Stimulated activated CD4-positive, alpha-beta T cell treated with anti-CD3 and anti-CD28 coated beads, Interleukin-1b, Interleukin-23, amount 100 ng/mL, for 1 hour (primary cell): ENCODE measurements at places on chromosomes 6 and 20.

DNA sequence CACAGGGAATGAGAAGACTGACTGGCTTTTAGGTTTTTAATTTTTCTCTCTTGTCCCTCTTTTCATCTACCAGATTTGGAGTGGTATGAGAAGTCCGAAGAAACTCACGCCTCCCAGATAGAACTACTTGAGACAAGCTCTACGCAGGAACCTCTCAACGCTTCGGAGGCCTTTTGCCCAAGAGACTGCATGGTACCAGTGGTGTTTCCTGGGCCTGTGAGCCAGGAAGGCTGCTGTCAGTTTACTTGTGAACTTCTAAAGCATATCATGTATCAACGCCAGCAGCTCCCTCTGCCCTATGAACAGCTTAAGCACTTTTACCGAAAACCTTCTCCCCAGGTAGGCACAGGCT, 644 bp downstream of the MAD2L1BP start:
- no peak for DNase-seq

GRCh38 chr6:154822947-154823558, 89.8 kb downstream of the SCAF8 start:
- no peak for DNase-seq

DNA sequence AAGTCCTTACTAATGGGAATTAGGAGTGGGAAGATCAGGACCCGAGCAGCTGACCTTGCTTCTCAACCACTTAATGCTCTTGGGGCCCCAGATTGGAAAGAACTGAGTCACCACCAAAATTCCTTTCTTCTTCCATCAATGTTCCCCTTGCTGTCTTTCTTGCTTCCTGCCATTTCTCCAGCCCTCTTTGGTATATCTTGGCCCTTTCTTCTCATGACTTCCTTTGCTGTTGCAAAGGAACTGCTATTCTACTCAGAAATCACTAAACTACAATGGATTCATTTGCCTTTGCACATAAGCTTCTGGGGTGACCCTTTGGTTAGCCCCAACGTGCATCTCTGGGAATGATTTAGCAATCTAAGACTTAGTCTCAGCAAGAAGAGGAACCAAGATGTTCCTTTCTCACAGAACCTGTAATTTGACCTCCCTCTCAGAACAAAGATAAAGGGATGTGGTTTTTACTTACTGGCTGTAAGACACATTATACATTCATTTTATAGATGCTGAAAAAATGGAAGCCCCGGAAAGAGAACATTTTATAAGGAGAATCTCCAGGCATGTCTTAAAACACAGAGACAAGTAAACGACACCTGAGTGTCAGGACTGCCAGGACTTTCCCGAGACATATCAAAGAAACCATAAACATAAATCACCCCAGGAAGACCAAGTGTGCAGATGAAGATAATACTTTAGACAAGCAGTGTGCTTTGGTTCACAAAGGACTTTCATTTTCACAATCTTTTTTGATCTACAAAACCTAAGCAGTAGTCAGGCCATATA, 99.0 kb upstream of the TNFAIP3 start:
- DNase-seq: no peak

DNA sequence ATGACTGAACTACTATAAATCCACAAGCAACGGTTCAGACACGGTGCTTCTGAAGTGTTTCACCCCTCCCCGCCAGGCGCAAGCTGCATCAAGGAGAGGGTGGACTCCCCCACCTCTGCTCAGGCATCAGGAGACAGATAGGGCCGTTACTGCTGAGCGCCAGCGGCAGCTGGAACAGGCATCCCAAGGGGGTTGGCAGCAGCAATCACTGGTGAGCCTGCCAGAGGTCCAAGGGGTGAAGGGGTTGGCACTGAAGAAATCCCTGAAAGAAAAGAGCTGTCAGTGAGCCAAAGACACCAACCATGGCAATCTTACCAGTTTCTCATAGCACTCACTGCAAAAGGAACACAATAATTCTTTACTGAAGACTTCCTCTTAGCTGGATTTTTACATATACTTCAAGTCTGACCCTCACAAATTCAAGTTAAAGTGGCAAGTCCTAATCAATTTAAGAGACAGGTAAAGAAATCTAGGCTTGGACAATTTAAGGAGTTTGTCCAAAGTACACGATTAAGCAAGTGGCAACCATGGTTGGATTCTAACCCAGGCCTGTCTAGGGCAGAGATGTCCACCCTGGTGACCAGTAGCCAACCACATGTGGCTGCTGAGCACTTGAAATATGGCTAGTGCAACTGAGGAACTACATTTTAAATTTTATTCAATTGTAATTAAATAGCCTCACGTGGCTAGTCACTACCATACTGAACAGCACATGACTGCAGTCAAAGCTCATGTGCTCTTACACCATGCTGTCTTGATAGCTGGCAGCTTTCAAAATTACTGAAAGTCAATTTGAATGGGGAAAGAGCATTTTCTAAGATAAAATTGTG, 21.7 kb upstream of the TBC1D20 start:
- no peak for DNase-seq

GRCh38 chr20:33391722-33392415, 9.4 kb downstream of the CDK5RAP1 start:
- DNase-seq: no peak

GRCh38 chr20:20824924-20825584, 112.6 kb upstream of the RALGAPA2 start:
- no peak for DNase-seq

DNA sequence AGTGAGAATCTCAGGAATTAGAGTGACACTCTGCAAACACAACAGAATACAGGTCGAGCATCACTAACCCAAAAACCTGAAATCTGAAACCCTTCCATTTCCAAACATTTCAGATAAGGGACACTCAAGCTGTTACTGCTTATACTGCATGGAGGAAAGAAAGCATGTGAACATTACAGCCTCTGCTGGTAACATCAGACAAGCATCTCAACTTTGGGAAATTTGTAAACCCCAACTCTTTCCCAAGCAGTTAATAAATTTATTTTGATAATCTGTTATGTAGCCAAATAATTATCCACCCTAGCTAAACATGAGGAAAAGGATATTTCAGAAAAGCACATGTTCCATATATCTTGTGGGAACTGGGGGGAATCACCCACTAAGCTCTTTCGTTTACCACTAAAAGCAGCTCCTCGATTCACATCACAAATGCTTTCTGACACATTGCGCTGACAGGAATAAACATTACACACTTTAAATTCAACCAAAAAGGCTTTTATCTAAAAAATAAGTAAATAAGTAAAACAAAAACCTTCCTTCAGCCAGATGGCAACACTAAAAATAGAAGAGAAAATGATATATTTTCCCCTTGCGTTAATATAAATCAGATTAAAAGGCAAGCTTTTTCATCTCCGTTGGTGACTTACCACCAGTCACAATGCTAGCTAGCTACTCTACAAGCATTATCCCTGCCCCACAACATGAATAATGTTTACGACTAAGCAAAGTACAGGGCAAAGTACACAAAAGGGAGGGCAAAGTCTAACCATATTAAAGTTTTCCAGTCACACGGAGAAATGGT, 120.8 kb downstream of the MAP7 start:
- no peak for DNase-seq

- DNase-seq: no peak
Observed at GRCh38 chr6:157789297-157789696, 33.7 kb upstream of the SNX9 start.

DNA sequence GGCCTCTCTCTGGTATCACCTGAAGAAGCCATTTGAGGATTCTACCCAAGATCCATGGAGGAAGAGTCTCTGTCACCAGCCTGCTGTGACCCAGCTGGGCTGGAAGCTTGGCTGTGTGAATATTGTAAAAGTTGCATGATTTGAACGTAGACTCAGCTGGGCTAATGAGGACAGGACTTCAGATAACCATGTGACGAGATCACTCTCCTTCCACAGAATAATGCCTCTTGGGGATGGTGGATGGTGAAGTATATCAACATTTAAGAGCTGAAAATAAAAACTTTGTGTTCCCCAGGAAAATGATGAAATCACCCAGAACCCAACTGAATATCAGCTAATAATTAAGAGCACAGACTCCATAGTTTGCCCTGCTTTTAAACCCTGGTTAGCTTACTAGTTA, 427.9 kb downstream of the CD83 start:
- DNase-seq: no peak

DNA sequence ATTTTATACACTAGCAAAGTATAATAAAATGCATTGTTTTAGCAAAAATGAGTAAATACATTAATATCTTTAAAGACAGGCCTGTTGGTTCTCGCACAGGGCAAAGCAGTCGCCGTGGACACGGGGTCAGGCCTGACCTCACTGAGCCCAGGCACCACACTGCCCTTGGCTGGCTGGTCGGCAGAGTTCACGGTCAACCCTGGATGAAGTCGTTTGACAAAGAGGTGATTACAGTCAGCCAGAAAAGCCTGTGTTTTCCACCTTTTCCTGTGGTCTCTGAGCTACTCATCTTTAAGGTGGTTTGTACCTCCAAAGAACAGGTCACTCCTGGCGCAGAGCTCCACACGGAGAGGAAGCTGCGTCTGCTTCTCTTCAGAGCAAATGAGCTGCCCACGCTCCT, 191.5 kb downstream of the DLL1 start:
- no peak for DNase-seq

DNA sequence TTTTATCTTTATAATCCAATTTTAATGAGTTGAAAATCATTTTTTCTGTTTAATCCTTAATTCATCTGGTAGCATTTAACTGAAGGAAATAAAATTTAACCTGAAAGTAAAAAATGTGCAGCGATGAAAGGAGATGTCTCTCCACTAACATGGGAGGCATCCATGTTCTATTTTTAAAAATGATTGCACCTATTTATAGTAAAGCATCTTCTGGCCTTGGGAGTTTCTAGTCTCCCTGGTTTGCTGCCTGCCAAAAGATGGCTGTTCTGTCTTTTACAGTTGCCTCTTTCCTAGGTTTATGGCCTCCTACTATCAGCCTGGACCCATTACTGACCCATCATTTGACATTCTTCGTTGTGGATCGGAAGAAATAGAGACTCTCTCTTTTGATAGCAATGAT, 143.0 kb downstream of the B3GAT2 start:
- no peak for DNase-seq

DNA sequence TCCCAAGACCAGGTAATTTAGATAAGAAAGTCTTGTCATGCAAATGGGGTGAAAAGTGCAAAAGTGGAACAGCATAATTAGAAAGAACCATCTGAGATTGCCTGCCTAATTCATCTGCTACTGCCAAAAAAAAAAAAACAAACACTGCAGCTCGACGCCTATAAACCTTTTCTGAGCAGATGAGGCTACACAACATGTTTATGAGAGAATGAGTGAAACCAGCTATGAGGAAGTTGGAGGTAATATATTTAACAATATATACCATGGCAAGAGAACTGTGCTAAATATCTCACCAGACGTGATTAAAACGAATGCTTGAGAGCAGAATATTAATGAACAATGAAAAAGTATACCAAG, 50.0 kb downstream of the LAMA4 start:
- no peak for DNase-seq

DNA sequence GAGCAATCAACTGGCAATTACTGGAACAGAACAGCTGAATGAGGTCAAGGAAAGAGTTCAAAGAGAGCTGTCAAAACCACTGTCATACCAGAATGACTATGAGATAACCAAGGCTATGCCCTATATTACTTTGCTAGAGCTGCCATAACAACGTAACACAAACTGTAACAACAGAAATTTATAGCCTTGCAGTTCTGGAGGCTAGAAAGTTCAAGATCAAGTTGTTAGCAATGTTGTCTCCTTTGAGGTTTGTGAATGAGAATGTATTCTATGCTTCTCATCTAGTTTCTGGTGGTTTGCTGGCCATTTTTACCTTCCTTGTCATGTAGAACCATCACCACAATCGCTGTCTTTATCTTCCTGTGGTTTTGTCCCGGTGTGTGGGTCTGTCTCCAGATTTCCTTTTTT, 1323.0 kb upstream of the GJE1 start:
- DNase-seq: no peak
